ENCODE measurements at places on chromosomes 3 and 15.

DNA sequence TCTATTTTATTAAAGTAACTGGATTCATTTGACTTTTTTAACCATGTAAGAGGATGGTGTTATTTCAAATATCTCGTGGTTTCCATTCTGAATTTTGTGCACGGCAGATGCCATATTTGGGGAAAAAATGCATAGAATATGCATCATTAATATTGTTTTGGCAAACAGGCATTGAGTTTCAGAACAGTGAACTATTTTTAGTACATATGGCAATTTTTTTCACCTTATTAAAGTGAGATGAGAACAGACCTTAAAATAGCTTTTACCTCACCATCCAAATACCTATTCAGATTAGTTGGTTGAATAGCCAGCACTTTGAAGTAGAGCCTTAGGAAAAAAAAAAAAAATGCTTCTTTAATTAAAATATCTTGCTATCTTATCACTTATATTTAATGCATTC, 117.3 kb upstream of the FLNB start:
- no peak for DNase-seq

DNA sequence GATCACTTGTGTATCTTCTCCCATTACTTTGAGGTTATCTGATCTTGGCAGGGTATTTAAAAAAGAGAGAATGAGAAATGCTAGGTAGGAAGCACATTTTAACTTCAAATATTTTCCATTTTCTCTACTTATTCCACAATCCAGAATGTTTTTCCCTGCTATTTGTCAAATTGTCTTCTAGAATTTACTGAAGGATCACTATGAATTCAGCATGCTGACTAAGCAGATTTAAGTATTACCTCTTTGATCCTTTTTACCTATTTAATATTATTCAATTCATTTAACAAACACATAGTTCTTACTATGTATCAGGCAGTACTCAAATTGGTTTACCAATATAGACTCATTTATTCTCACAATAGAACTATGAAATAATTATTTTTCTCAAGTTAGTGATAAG, 463.4 kb upstream of the ARL6 start:
- no peak for DNase-seq

DNA sequence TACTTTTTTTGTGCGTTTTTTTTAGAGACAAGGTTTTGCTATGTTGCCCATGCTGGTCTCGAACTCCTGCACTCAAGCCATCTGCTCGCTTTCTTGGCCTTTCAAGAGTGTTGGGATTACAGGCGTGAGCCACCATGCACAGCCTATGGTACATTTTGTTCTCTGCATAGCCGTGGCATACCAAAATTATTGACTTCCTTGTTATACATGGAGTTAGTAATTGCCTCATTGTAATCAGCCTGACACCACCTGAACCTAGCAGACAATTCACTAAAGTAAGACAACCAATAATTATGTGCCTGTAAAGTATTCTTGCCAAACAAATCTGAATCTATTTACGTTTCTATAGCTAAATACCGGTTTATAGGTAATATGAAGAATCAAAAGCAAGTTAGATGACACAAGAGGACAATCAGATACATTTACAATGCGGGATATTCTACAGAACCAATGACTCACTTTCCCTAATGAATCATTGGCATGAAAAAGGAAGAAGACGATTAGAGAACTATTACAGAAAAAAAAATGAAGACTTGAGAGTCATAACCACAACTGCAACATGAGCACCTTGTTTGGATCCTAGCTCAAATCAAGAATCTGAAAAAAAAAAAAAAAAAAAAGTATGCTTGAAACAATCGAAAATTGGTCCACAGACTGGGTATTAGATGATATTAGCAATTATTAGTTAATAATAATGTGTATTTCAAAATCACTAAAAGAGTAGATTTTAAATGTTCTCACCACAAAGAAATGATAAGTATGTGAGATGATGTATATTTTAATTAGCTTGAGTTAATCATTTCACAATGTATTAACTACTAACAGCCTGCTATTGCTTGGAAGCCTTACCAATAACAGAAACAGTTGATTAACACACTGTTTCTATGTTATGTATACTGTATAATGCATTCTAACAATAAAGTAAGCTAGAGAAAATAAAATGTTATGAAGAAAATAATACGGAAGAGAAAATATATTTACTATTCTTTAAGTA, 7.1 kb downstream of the GUCA1C start:
- no peak for DNase-seq

GRCh38 chr15:74203914-74204431, 1.4 kb upstream of the STRA6 start:
- peak; percentile 80 for DNase-seq

GRCh38 chr15:88042047-88042446, 214.5 kb downstream of the NTRK3 start:
- no peak for DNase-seq

DNA sequence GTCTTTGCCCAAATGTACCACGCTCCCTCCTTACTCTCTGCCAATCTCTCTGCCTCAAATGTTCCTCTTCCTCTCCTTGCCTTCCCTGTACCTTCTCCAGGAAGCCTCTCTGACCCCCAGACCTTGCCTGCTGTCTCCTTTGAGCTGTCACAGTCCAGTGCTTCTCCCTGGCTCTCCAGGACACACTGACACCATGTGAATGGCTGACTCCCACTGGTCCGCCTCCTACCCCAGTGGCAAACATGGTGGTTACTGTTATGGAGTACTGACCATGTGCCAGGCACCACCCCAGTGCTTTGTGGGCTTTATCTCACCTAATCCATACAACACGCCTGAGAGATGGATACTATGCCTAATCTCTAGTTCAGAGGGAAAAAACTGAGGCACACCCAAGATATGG, 141.9 kb downstream of the TPRA1 start:
- DNase-seq, result no peak

GRCh38 chr3:128266453-128266852, 113.2 kb downstream of the EEFSEC start:
- DNase-seq, result no peak

- DNase-seq, result no peak
Observed at GRCh38 chr3:59920822-59921221, 871.0 kb upstream of the CFAP20DC start.
